ENCODE measurements at places on chromosomes 11 and 22. TPM values are rescaled to one million over a fixed set of nuclear protein-coding genes. Genes with fewer than 3 reads are reported as not detected.

Gene TRAPPC4
- 73.1 TPM for total RNA-seq

Gene APOL3
- total RNA-seq, result 2.3 TPM

Gene AIFM3
- total RNA-seq, result 2.6 TPM

Gene RASL10A
- total RNA-seq, result 1.5 TPM

Gene OTOG
- 0.21 TPM for total RNA-seq

Gene ARHGAP20
- total RNA-seq, result 5.1 TPM

Gene LYVE1
- not detected for total RNA-seq

Gene MUC5B
- 0.48 TPM for total RNA-seq

Gene RBMXL2
- not detected for total RNA-seq

DNA sequence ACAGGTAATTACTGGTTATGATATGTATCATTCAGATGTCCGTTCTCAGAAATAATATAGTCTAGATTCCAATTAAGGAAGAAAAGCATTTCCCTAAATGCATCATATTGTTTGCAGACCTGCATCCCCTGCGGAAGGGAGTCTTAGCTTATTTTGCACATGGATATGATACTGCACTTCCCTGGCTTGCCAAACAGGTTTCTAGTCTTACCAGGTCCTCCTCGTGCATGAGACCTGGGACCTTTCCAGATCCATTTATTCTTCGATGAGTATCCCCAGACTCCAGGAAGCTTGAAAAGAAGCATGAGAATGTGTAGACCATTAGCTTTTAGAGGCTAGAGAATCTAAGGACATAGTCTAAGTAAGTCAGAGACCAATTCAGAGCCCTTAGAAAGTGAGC lies 30.6 kb downstream of the CYB5R2 start:
- DNase-seq, result no peak

- DNase-seq, result no peak
Measured at GRCh38 chr11:117045956-117046355, 52.3 kb downstream of the SIK3 start.

- no peak for DNase-seq
Measured at GRCh38 chr11:27459191-27459590, 13.4 kb downstream of the LGR4 start.

- no peak for DNase-seq
Measured at GRCh38 chr11:128582496-128583366, 4.6 kb downstream of the ETS1 start.

DNA sequence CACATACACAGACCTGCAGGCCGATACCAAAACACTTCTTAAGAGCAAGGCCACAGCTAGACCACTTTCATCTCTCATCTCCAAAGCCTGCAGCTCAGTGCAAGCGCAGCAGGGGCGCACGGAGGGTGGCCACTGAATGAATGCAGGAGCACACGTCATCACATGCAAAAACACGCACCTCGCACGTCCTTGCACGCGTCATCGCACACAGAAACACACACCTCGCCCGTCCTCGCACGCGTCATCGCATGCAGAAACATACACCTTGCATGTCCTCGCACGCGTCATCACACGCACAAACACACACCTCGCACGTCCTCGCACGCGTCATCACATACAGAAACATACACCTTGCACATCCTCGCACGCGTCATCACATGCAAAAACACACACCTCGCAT lies 17.2 kb downstream of the IGSF9B start:
- no peak for DNase-seq

DNA sequence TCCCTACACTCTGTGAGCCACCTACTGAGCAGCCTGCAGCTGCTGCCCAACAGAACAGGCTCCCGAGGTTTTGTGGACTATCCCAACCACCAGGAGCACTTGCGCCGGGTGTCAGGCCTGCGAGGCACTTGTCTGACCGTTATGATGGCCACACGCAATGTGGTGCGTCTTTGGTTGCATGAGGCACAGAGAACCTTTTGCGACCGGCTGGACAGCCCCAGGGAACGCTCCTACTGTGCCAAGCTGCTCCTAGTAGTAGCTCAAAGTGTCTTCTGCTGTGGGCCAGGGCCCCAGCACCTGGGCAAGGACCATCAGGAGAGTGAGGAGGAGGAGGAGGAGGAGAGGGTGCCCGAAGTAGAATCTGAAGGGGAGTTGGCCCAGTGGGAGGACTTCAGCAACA lies 46.4 kb downstream of the RRP8 start:
- no peak for DNase-seq

DNA sequence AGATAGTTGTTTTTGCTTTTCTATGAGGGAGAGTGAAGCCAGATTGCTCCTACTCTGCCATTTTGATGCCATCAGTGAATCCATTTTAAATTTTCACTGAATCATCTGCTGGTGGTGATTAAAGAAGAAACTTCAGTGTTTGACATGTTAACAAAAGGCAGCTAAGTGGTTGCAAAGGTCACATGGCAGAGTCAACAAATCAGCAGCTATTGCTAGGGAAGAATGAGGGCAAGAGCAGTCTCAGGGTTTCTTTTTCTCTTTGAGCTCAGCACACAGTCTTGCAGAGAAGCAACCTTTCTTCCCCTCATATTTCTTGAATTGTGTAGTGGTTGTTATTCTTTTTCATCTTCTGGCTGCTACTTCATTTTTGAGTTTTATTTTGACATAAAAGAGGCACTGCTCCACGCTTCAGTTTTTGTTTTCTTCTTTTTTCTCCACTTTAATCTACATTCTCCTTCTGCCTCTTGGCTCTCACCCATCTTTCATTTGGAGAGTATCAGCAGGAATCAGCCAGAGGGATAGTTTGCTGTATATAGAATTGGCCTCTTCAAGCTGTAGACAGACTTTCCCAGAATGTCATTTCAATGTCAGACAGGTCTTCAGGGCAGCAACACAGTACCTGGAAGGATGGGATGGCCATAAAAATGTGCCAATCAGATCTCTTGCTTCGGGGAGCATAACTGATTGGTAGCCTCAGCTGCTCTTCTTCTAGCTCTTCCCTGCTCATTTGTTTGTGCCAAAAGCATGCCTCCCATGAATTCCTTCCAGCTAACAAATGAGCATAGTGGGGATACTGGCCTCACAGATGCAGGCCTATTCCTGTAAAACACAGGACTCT lies 153.9 kb downstream of the TRPC6 start:
- no peak for DNase-seq

- no peak for DNase-seq
Measured at GRCh38 chr22:45698094-45698493, 26.5 kb downstream of the ATXN10 start.

- DNase-seq, result no peak
Measured at GRCh38 chr11:57131080-57131790, 50.5 kb upstream of the LRRC55 start.

GRCh38 chr11:68946416-68947090 lies 34.2 kb downstream of the MRGPRD start:
- no peak for DNase-seq

- DNase-seq, result no peak
Measured at GRCh38 chr22:22901578-22902218, 14.1 kb downstream of the IGLL5 start.

- no peak for DNase-seq
Measured at GRCh38 chr22:20027966-20028854, 7.3 kb downstream of the TANGO2 start.

DNA sequence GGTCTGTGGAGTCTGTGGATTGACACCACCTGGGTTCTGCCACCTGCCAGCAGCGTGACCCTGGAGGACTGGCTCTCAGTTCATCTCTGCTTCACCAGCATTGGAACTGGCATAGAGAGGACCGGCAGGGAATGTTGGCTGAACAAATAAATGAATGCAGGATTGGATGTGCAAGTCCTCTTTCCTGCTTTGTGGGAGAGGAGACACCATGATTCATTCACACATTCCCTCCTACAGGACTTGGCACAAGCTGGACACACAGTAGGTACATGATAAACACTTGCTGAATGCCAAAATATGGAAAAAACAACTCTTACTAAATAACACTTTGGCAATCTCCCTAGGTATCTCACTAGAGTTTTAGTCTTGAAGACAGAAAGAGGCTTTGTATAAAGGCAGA lies 116.6 kb upstream of the NARS2 start:
- no peak for DNase-seq

- DNase-seq, result no peak
Measured at GRCh38 chr22:19766511-19767426, 6.2 kb downstream of the TBX1 start.

GRCh38 chr11:46382646-46383403 lies 1.4 kb downstream of the MDK start:
- DNase-seq, result no peak

DNA sequence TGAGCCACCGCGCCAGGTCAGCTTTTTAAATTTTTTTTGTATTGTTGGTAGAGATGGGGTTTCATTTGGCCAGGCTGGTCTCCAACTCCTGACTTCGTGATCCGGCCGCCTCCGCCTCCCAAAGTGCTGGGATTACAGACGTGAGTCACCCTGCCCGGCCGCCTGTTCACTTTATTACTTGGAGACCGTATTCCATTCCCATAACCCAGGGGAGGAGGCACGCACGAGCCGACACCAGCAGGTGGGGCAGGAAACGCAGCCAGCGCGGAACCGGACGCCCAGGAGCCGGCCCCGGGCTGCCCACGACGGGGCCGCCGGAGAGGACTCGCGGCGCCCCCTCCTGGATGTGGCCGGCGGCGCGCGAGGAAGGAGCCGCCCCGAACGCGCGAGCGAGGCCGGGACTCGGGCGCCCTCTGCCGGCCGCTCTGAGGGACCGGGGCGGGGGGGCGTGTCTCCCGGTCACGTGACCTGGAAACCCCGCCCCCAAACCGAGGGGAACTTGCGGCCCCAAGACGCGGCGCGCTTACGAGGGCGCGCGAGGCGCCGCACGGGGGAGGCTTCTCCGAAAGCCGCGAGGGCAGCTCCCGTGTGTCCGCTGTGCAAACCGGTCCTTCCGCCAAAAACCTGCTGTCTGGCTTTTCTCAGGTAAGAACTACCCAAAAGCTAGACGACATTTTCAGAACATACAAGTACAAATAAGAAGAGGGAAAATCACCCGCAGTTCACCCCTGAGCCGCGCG lies 11.6 kb upstream of the RNH1 start:
- peak; percentile 87 for DNase-seq

DNA sequence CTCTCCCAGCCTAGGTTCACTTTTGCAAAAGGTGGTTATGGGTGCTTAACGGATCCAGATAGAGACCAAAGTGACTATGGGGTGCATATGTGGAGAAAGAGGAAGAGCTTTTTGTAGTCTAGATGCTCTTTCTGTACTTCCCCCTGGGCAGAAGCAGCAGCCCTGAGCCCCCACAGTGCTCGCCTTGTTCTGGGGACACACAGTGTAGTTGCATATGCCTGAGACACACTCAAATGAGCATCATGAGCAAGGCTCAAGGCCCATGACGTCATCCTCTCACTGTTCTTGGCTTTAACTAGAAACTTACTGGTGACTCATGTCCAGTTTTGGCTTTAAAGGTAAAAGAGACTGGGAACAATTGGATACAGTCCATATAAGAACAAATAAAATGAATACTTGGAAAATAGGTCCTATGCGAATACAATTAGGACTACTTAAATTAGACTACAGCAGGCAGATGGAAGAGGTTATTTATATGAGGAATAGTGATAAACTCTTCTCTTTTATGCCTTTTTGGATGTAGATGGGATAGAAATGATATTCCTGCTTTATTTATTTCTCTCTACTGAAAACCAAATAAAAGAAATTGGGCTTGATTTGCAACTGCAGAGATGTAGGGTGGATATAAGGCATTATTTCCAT lies 20.1 kb upstream of the PEX26 start:
- DNase-seq, result no peak

DNA sequence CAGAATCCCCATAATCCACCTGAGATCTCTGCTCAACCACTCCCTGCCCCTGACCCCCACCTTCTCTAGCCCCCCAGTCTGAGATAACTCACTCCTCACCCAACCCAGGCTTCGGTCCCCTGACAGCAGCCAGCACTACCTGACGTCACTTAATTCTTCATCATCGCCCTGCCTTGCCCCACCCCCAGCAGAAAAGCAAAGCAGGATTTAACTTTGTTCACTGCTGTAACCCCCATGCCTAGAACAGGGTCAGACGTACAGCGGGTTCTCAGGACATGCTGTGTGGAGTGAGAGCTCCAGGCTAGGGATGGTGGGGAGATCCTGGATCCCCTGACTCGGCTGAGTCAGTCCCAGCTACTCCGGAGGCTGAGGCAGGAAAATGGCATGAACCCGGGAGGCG lies 45.8 kb downstream of the ELFN2 start:
- DNase-seq, result no peak

GRCh38 chr11:66744485-66745355 lies 15.7 kb upstream of the SPTBN2 start:
- peak; percentile 94 for DNase-seq

All from type B pancreatic cell (in vitro differentiated cells).